ENCODE measurements at places on chromosomes 2 and 18. TPM values are rescaled to one million over a fixed set of nuclear protein-coding genes. Genes with fewer than 3 reads are reported as not detected.

Gene RAMP1
- not detected for total RNA-seq

Gene CPLX4
- total RNA-seq = not detected

Gene TEKT4
- total RNA-seq = not detected

Gene CDCA7
- total RNA-seq = 0.49 TPM

Gene CKAP2L
- not detected for total RNA-seq

Gene SIGLEC15
- not detected for total RNA-seq

Gene RUFY4
- total RNA-seq = 0.16 TPM

Gene GPAT2
- 11.7 TPM for total RNA-seq

Gene EHD3
- total RNA-seq = 3.6 TPM

Gene SERPINB4
- total RNA-seq = not detected

Gene ZNF804A
- total RNA-seq = not detected

Gene INO80B
- total RNA-seq = 93.8 TPM

Gene SERPINB10
- total RNA-seq = not detected

Gene ONECUT2
- not detected for total RNA-seq

Gene METAP1D
- total RNA-seq = 19.6 TPM

Gene B4GALT6
- 0.47 TPM for total RNA-seq

Gene RAB27B
- 0.05 TPM for total RNA-seq

Gene TUBA4B
- total RNA-seq = not detected

Gene IGFBP5
- total RNA-seq = not detected

Gene ZSCAN30
- total RNA-seq = 24.8 TPM

Gene TRIM43
- total RNA-seq = not detected

Gene FBXO48
- total RNA-seq = 4.8 TPM

Gene HOXD13
- not detected for total RNA-seq

Gene CNRIP1
- not detected for total RNA-seq

Gene SPR
- not detected for total RNA-seq

Gene PPP3R1
- total RNA-seq = 72.5 TPM

Gene OXER1
- total RNA-seq = 0.22 TPM

Gene FRZB
- not detected for total RNA-seq

Gene ZRANB3
- 9.1 TPM for total RNA-seq

Gene UGT1A6
- not detected for total RNA-seq

Gene NT5C1B
- total RNA-seq = not detected

Gene POTEI
- total RNA-seq = not detected

Gene GFPT1
- 20.2 TPM for total RNA-seq

Gene RELCH
- total RNA-seq = 50.5 TPM

Gene GKN2
- not detected for total RNA-seq

Gene PDIA6
- 34.7 TPM for total RNA-seq

Gene FAM237A
- not detected for total RNA-seq

Gene SATB2
- 0.74 TPM for total RNA-seq

Gene C2orf72
- total RNA-seq = not detected

Gene ASPRV1
- 2.8 TPM for total RNA-seq

Gene GRHL1
- not detected for total RNA-seq

Gene LONRF2
- total RNA-seq = not detected

Gene THAP4
- total RNA-seq = 31.8 TPM

Gene CCDC142
- 67.4 TPM for total RNA-seq

Gene DNAJC5G
- total RNA-seq = not detected

Gene AMER3
- total RNA-seq = not detected

Gene MTX2
- total RNA-seq = 8.3 TPM

Gene PID1
- 0.18 TPM for total RNA-seq

Gene WDR33
- 92.5 TPM for total RNA-seq

Gene COLEC12
- not detected for total RNA-seq

Gene CYP26B1
- total RNA-seq = not detected

Gene CCDC141
- 26.8 TPM for total RNA-seq

Gene FAM228B
- total RNA-seq = 25.1 TPM

Gene CD8B
- 456 TPM for total RNA-seq

Gene TCF7L1
- total RNA-seq = not detected

Gene ZNF396
- total RNA-seq = 5.3 TPM

Measured in naive thymus-derived CD8-positive, alpha-beta T cell (primary cell).